DMS79 treated with DMSO at 0.1 percent for 48 hours (cell line): ENCODE measurements at places on chromosomes 6 and 20.

DNA sequence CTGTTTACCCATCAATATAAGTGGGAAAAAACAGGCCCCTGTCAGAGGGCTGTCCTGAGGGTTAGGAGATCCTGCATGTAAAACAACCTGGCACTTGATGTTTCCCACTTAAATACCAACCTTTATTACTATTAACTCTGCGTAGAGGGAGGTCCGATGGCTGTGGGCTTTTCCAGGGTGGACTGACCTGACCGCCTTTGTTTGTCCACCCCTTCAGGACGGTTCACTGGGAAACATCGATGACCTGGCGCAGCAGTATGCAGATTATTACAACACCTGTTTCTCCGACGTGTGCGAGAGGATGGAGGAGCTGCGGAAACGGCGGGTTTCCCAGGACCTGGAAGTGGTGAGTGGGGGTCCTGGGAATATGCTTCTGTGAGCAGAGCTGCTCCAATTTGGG, 47.3 kb downstream of the SASH1 start:
- no peak for DNase-seq

- DNase-seq, result no peak
Observed at GRCh38 chr6:65064844-65065243, 642.2 kb downstream of the EYS start.

DNA sequence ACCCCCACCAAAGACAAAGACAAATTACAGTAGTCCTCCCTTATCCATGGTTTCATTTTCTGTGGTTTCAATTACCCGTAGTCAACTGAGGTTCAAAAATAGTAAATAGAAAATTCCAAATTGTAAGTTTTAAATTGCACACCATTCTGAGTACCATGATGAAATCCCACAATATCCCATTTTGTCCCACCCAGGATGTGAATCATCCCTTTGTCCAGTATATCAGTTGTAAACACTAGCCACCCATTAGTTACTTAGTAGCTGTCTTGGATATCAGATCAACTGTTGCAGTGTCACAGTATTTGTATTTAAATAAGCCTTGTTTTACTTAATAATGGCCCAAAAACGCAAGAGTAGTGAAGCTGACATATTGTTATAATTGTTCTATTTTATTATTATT, 364.0 kb upstream of the ARID1B start:
- no peak for DNase-seq

GRCh38 chr6:167420858-167421766, 96.2 kb downstream of the TTLL2 start:
- no peak for DNase-seq

GRCh38 chr20:38109591-38110524, 55.2 kb downstream of the TGM2 start:
- no peak for DNase-seq

DNA sequence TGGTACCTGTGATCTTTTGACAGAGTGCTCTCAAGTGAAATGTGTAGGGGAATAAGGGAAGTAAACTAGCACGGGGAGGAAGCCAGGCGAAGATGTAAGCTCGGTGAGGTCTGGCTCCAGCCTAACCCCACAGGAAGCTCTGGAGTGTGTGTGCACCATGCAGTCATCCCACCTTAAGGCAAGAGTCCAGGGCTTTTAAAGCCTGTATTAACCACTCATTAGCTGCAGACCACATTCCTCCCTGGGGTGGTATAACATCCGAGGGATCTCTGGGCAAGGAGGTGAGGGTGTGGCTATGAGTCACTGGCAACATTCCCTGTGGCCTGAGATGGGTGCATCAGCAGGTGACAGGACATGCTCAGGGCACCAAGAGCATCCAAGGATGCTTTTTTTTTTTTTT, 12.5 kb upstream of the RANBP9 start:
- no peak for DNase-seq

DNA sequence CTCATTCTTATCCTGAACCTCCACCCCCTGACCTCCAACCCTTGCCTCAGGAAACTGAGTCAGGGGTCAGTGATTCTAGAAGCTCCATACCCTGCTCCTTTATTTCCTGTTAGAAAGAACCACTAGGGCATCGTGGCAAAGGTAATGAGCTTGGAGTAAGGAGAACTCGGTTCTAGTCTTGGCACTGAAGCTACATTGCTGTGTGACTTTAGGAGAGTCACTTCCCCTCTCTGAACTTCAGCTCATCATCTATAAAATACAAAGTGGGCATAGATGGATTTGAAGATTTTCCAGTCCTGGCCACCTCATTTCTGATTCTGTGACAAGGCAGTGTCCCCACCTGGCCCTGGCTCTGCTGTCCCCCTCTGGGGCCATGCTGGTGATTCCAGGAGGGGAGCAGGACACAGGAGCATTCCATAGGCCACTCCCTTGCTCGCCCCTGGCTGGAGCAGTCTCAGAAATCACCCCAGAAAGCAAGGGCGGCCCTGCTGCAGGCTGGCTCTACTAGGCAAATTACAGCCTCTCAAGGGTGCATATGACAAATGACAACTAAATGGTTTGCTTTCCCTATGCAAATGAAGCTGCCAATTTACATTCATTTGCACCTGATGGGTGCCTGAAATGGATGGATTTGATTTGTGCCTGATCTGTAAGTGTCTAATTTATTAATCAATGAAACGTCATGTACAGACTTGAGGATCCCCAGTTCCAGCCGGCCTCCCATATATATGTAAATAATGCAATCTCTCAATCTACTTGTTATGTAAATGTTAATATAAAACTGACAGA, 62.2 kb downstream of the LRFN2 start:
- DNase-seq, result no peak

DNA sequence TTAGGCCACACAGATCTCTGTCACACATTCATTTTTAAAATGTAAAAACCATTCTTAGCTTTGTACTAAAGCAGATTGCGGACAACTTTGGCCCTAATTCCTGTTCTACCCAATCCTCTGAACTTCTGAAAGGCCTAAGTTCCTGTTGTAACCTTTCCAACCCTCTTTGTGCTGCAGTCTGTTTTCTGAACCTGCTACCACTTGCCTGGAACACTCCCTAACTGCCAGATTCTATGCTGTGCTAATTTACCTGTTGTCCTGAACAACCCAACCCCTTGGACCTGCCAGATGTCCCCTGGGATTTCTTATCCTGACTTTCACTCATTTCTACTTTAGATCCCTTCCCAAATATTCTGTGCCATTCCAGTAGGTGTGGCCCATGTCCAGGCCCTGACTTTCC, 398.7 kb downstream of the ZFAND3 start:
- DNase-seq, result no peak
